ENCODE measurements at places on chromosomes 13 and 19.

DNA sequence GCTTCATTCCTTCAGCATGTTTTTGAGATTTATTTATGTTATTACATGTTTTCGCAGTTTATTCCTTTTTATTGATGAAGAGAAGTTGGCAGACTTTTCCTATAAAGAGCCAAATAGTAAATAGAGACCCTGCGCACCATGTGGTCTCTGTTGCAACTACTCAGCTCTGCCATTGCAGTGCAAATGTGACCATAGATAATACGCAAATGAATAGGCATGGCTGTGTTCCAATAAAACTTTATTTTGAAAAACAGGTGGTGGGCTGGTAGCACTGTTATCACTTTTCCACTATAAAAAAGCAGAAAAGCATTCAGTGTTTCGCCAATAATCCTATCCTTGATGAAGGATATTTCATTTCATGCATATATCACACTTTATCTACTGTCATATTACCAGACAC, 95.0 kb downstream of the DNAJC3 start:
- no peak for DNase-seq

DNA sequence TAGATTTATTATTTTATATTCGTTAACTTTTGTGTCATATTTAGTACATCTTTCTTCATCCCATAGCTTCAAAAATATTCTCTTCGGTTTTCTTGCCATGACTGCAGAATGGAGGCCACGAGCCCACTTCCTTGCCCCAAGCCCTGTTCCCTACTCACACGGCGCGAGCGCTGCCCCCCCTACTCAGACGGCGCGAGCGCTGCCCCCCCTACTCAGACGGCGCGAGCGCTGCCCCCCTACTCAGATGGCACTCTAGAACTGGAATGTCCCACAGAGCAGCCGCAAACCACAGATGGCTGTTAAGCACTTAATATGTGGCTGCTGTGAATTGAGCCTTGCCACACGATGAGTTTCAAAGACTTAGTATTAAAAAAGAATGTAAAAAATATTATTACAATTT, 102.2 kb upstream of the PEG3 start:
- DNase-seq = peak; percentile 2

DNA sequence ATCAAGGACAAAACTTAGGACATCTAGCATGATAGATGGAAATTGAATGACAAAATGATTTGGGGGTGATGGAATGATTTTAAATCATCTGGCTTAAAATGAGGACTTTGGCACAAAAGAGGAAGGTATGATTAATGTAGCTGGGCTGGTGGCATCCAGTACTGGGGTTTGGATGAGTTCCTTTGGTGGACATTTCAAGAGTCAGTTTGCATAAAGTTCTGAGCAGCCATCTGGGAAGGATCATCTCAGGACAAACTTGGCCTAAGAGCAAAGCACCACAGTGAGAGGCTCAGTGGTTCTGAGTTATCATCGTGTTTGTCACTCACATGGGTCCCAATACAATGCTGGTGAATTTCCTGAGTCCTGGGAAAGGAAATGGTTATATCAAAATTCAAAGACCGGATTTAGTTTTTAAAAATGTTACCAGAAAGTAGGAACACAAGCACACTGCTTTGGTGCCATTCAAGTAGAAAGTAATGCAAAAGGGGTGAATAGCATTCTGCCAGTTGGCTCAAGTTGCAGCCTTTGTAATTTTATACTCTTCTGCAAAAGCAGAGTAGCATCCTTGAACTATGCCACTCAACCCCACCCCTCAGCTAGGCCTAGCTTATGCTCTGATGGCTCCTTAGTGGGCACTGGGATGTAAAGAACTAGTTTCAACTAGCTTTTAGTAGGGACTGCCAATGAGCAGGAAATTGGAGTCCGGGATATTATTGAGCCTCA, 219.0 kb downstream of the COG6 start:
- peak; percentile 13 for DNase-seq

- no peak for DNase-seq
These were observed 145.6 kb downstream of the TNFRSF19 start for GRCh38 chr13:23715762-23716235.
